ENCODE measurements at places on chromosomes 2 and 18.

DNA sequence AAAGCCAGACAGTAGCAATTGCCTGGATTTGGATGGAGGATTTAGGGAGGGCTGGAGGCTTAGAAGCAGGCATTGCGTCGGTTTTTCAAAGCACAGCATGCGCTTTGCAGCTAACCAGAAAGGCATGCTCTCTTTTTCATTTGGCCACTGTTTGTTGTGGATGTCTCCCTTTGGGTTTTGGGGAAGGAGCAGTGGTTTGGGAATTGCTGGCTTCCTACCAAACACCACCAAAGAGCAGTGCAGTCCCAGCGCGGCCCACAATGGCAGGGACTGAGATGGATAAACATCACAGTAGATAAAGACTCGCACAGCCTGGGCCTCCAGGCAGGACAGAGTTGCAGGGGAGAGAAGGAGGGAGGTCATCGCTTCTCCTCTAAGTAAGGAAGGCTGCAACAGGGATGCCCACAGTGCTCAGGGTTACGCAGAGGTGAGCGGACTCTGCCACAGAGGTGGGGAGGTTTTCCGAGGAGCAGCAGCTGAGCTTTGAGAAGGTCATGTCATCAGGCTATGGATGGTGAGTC, 148.5 kb downstream of the MYT1L start:
- DNase-seq: no peak

GRCh38 chr18:23137788-23138216, 2.5 kb downstream of the CABLES1 start:
- no peak for DNase-seq

- no peak for DNase-seq
Observed at GRCh38 chr2:70181363-70181956, 9.4 kb downstream of the C2orf42 start.

DNA sequence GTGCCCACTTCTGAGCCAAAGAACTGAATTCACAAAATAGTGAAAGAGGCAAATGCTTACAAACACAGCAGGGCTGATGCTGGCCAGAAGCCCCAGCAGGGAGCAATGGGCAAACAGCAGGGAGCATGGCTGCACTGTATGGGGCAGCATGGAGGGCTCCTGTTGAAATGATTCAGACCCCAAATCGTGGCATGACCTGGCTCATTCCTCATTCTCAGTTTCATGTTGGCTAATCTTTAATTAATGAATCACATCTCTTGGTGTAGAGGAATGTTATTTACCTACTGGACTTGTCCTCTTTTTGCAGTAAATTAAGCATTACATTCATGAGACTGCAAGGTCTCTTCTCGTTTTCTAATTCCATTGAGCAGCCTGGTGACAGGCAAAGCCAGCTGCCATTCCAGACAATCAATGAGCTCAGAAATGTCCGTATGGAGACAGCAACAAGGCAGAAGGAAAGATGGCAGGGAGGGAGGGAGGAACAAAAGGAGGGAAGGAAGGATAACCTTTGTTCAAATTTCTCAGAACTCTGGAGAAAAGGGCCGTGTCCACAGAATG, 84.9 kb upstream of the ST8SIA3 start:
- DNase-seq: no peak

- no peak for DNase-seq
Observed at GRCh38 chr18:67845035-67845434, 328.5 kb upstream of the DSEL start.

DNA sequence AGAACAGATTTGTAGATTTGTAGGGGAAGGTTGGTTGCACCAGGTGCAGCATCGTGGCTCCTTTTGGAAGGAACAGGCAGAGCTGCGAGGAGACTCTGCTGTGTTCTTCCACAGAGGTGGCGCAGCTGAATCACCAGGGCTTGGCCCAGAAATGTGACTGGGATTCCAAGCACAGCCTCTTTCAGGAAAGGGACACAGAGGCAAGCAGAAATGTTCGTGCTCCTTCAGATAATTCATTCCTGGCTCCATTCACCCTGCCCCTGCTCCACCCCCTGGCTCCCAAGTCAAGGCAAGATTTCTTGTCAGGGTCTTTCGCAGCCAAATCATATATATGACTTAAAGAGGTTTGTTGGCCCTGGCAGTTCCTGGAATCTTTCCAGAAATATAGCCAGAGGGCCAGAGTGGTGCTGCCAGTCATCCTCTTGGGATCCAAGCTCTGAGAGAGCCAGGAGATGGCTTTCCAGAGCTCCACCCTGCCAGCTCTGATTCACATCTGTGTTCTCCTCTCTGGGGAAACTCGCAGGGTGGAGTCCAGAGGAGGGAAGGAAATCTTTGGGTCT, 203.9 kb upstream of the TANK start:
- DNase-seq: no peak

- DNase-seq: no peak
Observed at GRCh38 chr2:3430172-3430571, 50.7 kb downstream of the TRAPPC12 start.

GRCh38 chr2:216031960-216032689, 18.8 kb upstream of the MREG start:
- DNase-seq: no peak

- DNase-seq: peak; percentile 29
Observed at GRCh38 chr18:48170651-48171050, 238.5 kb downstream of the ZBTB7C start.

- DNase-seq: no peak
Observed at GRCh38 chr2:208326016-208326415, 60.0 kb downstream of the PIKFYVE start.

DNA sequence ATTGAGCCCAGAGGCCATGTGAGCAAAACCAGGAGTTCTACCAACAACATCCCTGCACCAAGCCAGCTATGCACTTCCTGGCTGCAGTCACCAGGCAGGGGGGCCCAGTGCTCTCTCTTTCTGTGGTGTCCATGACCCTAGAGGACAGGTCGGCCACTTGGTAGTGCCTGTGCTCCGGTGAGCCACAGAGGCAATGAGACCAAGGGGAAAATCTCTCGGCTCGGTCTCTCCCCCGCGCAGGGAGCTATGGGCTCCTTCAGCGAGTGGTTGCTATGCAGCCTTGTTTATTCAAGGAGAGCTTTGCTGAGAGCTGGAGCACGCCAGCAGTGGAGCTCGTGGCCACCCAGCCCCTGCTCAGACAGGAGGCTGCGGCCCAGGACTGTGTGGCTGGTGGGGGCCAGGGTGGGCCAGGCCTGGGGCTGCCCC, at the start of gene TOGARAM2:
Gene TOGARAM2, plus strand, starts transcription at position 283 of the 426 bp plus-strand sequence. CDS start 13,537 bp downstream, outside the sequence.
- no peak for DNase-seq
